ENCODE measurements at places on chromosomes 13 and 19.
A peak's percentile ranks its signal among the peaks of the same experiment; 100 is the strongest.

DNA sequence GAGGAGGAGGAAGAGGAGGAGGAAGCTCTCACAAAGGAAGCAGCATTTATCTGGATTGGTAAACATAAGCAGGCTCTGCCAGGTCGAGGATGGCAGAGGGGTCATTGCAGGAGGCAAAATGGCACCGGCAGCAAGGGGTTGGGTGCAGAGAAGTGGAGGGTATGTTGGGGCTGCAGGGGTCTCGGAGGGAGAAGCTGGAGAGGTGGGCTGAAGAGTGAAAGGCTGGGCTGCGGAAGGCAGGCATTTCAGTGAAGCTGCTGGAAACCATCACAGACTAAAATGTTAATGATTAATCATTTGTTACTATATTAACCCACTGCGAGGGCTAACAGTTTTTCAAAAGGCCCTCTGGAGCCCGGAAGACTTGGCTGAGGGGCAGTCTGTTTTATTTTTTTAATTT is 24.6 kb downstream of the TPT1 start:
- DNase-seq: no peak

- DNase-seq: no peak
Measured at GRCh38 chr19:29001141-29001581, 211.8 kb downstream of the UQCRFS1 start.

DNA sequence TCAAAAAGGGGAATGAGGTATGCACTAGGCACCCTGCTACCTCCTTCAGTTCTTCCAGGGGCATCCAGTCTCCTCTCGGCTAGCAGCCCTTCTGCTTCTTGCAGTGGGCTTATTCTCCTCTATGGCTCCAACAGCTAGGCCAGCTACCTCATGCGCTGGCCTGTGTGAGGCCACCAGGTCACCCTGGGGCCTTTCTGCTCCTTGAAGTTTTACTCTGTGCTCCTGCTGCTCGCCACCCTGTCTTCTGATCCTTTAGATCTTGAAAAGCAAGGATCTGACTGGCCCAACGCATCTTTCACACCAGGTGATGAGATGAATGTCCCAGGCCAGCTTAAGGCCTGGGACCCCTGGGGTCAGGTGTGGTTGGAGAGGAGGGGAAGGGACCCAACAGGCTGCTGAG is 66.2 kb downstream of the RUBCNL start:
- DNase-seq: no peak

- no peak for DNase-seq
Measured at GRCh38 chr13:95222733-95223018, 78.6 kb downstream of the ABCC4 start.

DNA sequence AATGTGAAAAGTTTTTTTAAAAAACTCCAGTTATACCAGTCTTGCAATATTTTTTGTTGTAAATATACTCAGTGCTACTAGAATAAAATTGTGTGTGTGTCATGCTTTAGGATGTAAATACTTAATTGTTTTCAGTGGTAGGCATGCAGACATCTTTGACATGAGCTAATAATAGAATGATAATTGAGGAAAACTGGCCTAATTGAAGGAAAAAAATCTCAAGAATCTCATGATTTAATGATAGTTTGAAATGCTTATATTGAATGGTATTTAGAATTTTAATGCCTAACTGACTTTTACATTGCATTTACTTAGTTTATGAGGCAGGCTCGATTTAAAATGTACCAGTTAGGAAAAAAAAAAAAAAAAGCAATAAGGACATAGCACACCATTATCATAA is 3.2 kb upstream of the MAB21L1 start:
- DNase-seq: no peak

DNA sequence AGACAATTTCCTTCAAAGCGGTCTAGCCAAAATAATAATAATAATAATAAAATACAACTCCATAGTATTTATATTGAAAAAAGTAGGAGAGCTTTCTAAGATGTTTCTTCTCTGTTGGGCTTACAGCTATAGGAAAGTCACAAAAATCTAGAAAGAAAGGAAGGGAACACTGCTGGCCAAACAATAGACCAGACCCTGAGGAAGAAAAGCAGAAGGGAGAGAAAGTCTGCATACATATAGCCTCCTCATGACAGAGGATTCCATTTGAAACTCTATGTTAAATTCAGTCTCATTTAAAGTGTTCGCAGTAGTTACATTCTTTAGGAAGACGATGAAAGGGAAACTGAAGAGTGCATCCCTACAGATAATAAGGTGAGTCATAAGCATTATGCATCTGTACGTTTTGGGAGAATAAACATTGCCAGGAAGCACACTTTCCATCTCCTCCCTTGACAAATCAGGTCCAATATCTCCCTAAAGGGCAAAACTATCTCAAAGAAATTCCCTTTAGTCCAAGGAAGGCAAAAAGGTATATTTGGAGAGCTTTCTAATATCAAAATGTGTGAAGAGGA is 86.5 kb downstream of the PCDH9 start:
- no peak for DNase-seq

GRCh38 chr19:34677386-34678084 is at the start of gene ZNF302:
Gene ZNF302 (plus strand): TSS chr19:34677678. CDS start chr19:34678805, 1,127 bp downstream.
- peak; percentile 97 for DNase-seq

DNA sequence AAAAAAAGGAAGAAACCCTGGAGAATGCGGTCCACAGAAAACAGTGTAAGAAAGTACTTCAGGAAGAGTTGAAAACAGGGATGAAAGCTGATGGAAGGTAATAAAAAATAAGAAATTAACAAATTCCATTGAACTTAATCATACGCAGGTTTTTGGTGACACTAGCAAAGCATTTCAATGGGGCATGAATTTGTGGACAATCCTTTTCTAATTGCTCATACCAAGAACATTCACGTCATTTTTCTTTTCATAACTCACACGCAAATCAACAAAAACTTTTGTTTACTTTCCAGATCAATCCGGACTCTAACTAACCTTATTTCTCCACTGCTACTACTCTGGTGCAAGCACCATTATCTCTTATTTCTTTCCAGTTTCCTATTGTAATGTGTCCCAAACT is 1195.0 kb downstream of the SLITRK5 start:
- DNase-seq: no peak

DNA sequence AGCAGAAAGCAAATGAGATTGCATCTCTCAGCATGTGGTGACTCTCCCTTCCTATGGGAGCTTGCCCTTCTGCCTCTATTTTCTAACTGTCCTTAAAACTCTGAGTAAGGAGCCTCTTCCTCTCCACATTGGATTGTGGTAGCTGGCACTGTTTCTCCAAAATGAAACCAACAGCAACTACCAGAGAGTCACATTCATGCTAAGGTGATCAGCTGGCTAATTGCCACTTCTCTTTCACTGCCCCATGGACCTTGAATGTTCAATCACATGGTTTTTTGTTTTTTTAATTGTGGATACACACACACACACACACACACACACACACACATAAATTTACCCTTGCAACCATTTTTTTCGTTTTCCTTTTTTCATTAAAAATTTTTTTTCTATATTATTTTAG is 154.7 kb upstream of the TSC22D1 start:
- no peak for DNase-seq

DNA sequence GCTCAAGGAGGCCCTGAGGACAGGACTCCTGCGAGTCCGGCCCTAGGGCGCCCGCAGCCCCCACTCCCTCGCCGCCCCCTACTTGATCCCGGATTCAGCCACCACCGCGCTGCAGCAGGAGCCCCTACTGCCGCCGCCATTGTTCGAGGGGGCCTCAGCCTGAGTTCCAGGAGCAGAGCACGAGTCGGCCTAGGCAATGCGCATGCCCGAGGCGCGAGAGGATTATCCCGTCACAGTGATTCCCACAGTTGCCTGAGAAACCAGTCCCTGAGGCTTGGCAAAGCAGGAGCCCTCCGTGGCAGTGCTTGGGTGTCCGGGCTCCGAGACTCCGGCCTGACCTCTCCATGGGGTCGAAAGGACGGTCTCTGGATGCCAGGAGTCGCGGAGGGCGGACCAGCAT is 68.4 kb upstream of the ZNF420 start:
- no peak for DNase-seq

GRCh38 chr13:111168107-111168506 is 53.0 kb downstream of the ARHGEF7 start:
- no peak for DNase-seq

GRCh38 chr13:112238436-112238995 is 137.6 kb upstream of the SPACA7 start:
- DNase-seq: no peak

GRCh38 chr13:39821977-39822376 is 166.5 kb downstream of the COG6 start:
- DNase-seq: no peak
